ENCODE measurements at places on chromosomes 1 and 21. TPM values are rescaled to one million over a fixed set of nuclear protein-coding genes. Genes with fewer than 3 reads are reported as not detected.

Gene PODN
- 116 TPM for total RNA-seq

DNA sequence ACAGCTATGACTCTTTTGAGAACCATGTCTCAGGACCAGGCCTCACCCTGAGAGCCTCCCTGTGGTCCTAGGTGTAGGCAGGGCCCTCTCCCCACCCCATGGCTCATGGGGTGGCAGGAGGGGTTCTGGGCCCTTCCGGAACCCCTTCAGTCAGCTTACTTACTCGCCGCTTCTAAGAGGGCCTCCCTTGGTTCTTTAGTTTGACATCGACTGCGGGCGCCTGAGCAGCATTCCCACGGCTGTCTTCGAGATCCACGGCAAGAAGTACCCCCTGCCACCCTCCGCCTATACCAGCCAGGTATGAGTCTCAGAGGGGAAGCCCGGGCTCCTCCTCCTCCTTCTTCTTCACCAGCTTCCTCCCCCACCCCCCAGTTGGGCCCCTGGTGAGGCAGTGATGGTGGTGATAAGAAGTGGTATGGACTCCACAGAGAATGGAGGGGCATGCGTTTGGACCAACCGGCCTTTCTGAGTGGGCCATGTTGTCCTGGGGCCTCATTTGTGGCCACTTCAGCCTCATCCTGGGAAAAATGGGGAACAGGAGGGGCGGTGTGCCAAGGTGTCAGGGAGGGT, 28.9 kb downstream of the KCNA10 start:
- no peak for DNase-seq

- no peak for DNase-seq
Observed at GRCh38 chr1:18192974-18193373, 85.4 kb downstream of the IGSF21 start.

GRCh38 chr1:226565476-226565875, 16.9 kb downstream of the STUM start:
- no peak for DNase-seq

GRCh38 chr1:19988267-19989006, 9.0 kb upstream of the PLA2G2A start:
- no peak for DNase-seq

Gene AQP10
- not detected for total RNA-seq

GRCh38 chr1:47324682-47325081, 8.9 kb upstream of the CMPK1 start:
- DNase-seq = no peak
